ENCODE measurements at places on chromosomes 2 and 18.

- no peak overlapping the region for H3K4me3 ChIP-seq
- H3K4me1 ChIP-seq, result peaks cover 16% of the 10 kb centered on the region
- H3K27ac ChIP-seq, result no peak overlapping the region
- no peaks in the 10 kb centered on the region for H3K36me3 ChIP-seq
Measured at GRCh38 chr18:21100678-21101077, 10.9 kb downstream of the ROCK1 start.

GRCh38 chr2:44826601-44827000 lies 114.9 kb upstream of the SIX3 start:
- no peaks in the 10 kb centered on the region for H3K36me3 ChIP-seq
- H3K4me1 ChIP-seq, result no peaks in the 10 kb centered on the region
- no peak for DNase-seq
- H3K27me3 ChIP-seq, result no peaks in the 10 kb centered on the region
- no peak overlapping the region for H3K4me3 ChIP-seq
- no peak overlapping the region for H3K27ac ChIP-seq

DNA sequence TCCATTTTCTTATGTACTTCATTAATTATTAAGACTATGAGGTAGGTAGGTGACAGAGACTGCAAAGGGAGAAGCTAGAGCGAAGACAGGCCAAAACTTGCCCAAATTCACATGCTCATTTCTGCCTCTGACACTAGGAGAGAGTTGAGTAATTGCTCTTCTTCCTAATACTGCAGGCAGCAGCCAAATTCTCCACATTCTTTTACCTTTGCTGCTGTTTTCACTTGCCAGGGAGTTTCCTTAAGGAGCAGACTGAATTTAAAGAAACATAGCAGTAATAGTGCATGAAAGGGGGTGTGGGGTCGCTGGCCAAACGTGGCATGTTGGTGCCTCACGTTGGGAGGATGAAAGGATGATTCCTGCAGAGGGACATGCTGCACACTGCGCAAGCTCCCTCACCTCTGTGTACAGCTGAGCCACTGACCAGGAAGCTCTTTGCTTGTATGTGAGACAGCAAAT lies 12.3 kb downstream of the CRIM1 start:
- no peak for DNase-seq
- H3K27ac ChIP-seq, result no peak overlapping the region
- no peaks in the 10 kb centered on the region for H3K27me3 ChIP-seq
- H3K36me3 ChIP-seq, result no peaks in the 10 kb centered on the region
- H3K4me3 ChIP-seq, result no peak overlapping the region
- H3K4me1 ChIP-seq, result no peaks in the 10 kb centered on the region

- H3K4me1 ChIP-seq, result peaks cover 50% of the 10 kb centered on the region
- H3K27me3 ChIP-seq, result no peaks in the 10 kb centered on the region
- H3K27ac ChIP-seq, result peak overlapping the region; percentile 86
- H3K36me3 ChIP-seq, result no peaks in the 10 kb centered on the region
Measured at GRCh38 chr18:35158728-35159450, 81.9 kb upstream of the ZNF397 start.

GRCh38 chr2:167756446-167756845 lies 490.9 kb downstream of the STK39 start:
- no peaks in the 10 kb centered on the region for H3K27me3 ChIP-seq
- H3K4me3 ChIP-seq, result no peak overlapping the region
- H3K27ac ChIP-seq, result no peak overlapping the region
- no peaks in the 10 kb centered on the region for H3K36me3 ChIP-seq
- no peak for DNase-seq

GRCh38 chr2:219126555-219126954 lies 34.1 kb downstream of the NHEJ1 start:
- no peak overlapping the region for H3K4me3 ChIP-seq
- no peaks in the 10 kb centered on the region for H3K36me3 ChIP-seq
- DNase-seq, result no peak
- peaks cover 23% of the 10 kb centered on the region for H3K4me1 ChIP-seq
- H3K27me3 ChIP-seq, result no peaks in the 10 kb centered on the region
- H3K27ac ChIP-seq, result no peak overlapping the region

All from natural killer cell (primary cell).